ENCODE measurements at places on chromosomes 1 and 21.

GRCh38 chr21:32951041-32951440 is 74.7 kb upstream of the OLIG2 start:
- DNase-seq = no peak

- no peak for DNase-seq
These were observed 146.8 kb downstream of the DYRK1A start for GRCh38 chr21:37513383-37513782.

GRCh38 chr1:110161165-110161564 is 10.9 kb downstream of the SLC6A17 start:
- DNase-seq = no peak

DNA sequence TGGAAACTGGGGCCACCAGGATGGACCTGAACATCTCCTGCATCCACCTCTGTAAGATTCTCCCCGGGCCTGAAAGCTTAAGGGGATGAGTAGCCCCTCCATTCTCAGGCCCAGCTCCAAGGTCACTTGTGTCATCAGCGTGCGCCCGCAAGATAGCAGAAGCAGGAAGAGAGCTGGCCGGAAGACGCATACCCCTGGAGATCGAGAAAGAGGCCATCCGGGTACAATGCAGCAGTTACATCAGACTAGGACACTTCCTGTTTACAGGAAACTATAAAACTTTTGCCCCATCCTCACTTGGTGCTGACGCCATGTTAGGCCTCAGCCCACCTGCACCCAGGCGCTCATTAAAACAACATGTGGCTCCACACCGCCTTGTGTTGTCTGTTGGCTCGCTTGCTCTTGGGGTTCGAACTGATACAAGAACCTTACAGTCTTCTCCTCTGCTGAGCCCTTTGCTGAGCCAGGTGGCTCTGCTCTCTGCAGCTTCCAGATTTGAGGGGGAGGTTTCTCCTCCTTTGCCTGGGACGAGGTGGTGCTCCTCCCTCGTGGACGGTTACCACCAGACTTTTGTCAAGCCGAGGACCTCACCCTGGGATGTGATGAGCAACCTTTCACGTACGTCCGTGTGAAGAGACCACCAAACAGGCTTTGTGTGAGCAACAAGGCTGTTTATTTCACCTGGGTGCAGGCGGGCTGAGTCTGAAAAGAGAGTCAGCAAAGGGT is 277.5 kb upstream of the C1orf174 start:
- no peak for DNase-seq

DNA sequence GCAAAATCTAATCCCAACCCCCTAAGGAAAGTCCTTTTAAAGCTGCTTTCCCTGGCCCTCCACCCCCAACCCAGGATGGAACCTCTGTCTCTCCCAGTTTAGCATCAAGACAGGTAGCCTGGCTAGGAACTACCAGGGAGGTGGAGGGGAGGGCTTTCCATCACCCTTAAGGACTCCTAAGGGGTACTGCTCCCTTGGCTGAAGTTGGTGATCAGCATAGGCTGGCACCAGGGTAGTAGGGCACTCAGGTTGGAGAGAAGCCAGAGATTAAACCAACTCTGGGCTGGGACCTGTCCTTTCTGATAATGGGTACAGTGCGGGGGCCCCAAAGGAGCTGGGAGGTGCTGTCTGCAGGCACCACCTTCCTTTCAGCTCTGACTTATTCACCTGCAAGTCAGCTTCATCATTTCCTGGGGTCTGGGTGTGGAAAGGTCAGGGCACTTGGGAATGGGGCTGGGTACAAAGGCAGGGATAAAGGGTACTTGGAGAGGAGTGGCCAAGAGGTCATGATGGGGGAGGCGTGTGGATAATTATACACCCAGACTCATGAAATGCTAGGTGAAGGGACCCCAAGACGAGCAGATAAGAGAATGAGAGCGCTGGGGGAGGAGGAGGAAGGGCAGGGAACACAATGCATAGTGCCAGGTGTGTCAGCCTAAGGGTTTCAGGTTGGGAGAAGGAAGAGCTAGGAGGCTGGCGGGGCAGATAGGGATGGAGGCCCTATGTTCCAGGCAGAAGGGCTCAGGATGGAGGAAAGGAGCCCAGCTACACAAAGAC is 1.2 kb downstream of the ARHGEF2 start:
- DNase-seq = no peak

DNA sequence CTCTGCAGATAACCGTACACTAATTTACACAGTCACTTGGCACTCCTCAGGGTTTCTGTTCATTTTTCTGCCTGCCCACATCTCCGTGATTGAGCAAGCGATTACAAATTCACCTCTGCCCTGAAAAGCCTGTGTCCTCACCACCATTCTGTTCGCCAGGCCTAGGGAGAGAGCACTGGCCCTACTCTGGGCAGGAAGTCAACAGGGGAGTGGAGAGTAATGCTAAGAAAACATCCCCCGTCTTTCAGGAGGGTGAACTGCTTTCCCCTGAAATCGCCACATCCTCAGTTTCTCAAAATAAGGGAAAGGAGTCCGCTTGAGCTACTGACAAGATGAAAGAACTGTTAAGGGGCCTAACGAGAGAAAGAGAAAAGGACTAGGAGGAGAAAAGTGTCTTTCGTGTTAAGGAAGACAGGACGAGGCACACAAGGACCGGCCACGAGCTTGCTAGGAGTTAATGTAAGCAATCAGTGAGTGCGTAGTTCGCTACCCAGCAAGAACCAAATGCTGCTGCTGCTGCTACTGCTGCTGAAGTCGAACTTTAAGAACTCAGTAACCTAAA is 632 bp downstream of the PEX19 start:
- DNase-seq = no peak

- DNase-seq = no peak
These were observed 738.4 kb downstream of the USP25 start for GRCh38 chr21:16468184-16468583.

- DNase-seq = no peak
These were observed 30.5 kb downstream of the SIPA1L2 start for GRCh38 chr1:232599178-232600041.

GRCh38 chr21:43903451-43904091 is 38.5 kb downstream of the AGPAT3 start:
- no peak for DNase-seq

GRCh38 chr21:35933466-35933865 is 126.9 kb downstream of the SETD4 start:
- no peak for DNase-seq

GRCh38 chr1:218380125-218380977 is 35.2 kb downstream of the TGFB2 start:
- no peak for DNase-seq

DNA sequence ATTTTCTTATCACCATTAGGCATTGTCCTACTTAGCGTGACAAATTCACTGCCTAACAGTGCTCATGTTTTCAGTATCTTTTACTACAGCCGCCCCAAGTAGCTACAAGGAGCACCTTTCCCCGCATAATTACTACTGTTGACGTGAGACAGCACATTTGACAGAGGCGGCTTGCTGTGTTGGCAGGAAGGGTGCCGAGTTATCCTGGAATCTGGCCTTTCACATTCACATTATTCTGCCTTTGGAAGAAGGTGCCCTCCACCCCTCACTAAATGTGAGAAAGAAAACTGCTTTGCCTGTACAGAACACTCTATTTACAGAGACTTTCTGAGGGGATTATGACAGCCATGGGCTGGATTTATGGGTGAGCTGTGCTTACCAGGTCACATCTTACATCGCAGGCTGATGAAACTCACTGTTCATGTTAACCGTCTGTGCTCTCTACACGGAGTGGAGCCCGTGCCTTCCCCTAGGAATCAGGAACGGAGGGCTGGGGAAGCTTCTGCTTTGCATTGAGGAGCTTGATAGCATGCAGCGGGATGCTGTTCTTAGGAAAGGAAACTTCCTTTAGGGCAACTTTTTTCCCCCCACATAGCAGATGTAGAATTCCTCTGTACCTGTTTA is 148.0 kb upstream of the ZRANB2 start:
- no peak for DNase-seq

DNA sequence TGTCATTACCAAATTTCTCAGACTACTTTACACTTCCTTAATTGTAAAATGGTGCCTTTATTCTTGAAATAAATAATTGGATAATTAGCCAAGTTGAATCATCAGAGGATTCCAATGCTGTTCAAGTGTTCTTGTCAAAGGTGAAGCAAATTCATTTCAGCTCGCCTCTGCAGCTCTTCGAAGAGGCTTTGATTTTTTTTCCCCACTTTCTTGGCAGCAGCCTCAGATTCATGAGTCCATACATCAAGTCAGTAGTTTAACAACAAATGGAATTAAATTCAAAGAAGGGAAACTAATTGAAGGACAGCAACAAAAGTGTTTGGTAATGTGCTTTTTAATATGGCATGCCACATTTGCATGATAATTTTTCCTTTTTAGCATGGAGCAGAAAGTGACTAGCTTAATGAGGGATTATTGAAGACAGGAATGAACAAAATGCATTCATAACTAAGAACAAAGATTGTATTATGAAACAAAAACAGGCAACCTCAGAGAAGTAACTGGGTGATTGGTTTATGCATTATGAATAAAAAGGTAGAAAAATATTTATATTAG is 239.0 kb downstream of the USH2A start:
- no peak for DNase-seq

- DNase-seq = no peak
These were observed 607.4 kb upstream of the TMPRSS15 start for GRCh38 chr21:19010996-19011395.

DNA sequence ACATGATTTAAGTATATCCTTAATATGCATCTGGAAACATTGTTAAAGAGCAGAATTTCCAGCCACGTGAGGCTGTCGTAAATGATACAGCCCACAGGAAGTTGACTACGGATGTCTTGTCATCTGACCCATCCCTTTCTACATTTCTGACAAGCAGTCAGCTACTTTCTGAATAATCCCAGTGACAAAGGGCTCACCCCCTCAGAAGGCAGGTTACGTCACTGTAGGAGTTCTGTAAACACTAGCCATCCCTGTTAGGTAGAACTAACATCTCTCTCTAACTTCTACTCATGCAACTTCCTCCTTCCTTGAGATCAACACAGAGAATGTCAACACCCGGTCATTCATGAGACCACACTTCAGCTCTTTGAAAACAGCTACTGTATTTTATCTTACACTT is 259.2 kb downstream of the GREM2 start:
- no peak for DNase-seq

DNA sequence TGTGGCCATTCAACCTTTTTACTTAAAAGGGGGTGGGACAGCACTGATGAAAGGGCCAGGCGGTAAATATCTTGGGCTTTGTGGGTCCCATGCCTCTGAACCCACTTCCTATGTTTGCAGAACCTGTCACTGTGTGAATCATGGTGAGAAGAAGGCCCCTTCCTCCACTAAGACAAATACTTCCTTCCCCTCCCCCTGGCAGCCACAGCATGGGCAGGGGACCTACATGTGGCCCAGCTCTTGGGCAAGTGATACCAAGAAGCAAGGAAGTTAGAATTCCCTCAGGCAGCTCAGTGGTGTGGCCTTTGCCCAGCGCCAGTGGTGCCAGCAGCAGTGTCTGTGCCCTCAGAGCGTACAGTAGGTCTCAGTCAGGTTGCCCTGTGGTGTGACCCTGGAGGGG is 168.6 kb downstream of the TRIM33 start:
- no peak for DNase-seq

DNA sequence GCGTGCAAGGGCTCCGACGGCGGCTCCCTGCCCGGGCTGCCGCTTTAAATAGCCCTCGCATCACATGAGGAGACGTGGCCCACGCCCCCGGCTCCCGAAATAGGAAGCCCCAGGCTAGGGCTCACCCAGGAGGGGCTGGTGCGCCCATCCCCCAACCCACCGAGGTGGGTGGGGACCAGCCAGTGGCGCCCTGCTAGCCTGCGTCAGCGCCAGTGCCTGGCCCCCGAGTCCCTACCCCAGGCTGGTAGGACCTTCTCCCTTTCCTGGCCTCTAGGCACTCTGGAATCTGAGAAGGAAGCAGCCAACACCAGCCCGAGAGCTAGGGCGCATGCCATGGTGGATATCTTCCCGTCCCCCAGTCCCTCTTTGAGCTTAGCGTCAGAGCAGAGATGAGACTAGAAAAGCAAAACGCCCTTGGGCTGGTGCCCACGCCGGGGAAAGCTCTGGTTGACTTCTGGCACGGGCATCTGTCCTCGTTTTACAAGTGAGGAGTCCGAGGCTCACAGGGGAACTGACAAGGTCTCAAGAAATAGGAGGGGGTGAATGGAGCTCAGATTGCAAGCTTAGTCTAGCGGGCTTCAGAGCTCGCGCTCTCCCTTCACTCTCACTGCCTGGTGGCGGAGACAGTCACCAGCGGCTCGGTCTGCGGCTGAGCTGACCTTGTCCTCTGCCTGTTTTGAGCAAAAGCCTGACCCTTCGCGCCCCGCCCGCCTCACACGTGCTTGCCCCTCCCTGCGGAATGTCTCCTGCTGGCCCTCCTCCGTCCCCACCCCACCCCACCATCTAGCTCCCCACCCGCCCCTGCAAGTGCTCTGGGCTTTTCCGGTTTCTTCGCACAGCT is at the start of gene FABP3:
FABP3 (minus strand) TSS at position 21 of the 841 bp plus-strand sequence. CDS start 62 bp downstream, outside the sequence.
- no peak for DNase-seq

DNA sequence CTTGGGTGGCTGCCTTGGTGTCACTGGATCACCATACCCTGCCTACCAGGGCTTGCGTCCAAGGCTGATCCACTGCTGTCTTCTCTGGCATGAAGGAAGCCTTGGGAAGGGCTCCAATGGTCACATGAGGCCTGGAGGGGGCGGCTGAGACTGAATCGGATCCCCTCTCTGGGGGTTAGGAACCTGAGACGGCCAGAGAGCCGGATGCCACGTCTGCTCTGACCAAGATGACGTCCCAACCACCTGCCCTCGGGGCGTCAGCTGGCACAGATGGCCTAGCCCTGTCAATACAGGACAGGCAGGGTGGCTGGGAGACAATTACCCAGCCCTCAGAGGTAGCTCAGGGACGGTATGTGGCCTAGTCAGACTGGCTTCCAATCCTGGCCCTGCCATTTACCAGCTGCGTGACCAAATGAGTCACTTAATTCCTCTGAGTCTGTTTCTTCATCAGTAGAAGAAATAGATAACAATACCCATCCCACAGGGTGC is 5.4 kb downstream of the TRIM62 start:
- DNase-seq = no peak

- DNase-seq = no peak
These were observed 8.6 kb downstream of the BEND5 start for GRCh38 chr1:48767975-48768510.

- no peak for DNase-seq
These were observed 3.0 kb downstream of the PTPN22 start for GRCh38 chr1:113868387-113869083.

GRCh38 chr1:19477284-19478249 is 7.8 kb downstream of the CAPZB start:
- DNase-seq = no peak

DNA sequence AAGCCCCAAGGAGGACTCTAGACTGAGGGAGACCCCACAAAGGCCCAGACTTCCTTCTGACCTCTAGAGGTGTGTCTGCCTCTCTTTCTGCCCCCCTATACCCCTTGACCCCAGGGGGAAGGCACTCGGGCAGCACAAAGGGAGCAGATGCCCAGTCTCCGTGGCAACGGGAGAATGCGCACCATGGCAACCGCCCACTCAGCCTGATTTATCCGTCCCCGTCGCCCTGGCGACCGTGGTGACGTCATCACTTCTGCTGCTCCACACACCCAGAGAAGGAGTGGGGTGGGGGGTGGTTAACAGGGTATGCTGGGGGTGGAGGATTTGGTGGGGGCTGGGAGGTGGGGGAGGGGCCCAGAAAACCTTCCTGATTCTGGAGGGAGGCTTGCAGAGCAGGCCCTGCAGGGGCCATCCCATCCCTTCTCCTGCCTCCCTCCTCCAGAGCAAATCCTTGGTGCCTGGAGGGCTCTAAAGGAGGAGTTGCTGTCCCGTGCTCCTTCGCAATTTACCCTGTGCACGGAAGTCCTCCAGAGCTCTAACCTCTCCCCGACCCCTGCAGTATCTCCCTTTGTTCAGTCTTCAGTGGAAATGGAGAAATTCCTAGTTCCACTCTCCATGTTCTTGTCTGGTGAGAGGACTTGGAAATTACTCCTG is 6.3 kb downstream of the CELF3 start:
- DNase-seq = no peak

GRCh38 chr1:31036749-31037500 is 28.6 kb downstream of the PUM1 start:
- no peak for DNase-seq

Measured in cortex of kidney (tissue), 1 donor.